Occipital lobe (tissue), 3 donors: ENCODE measurements at places on chromosomes 11 and 22. TPM values are rescaled to one million over a fixed set of nuclear protein-coding genes. Genes with fewer than 3 reads are reported as not detected.
A peak's percentile ranks its signal among the peaks of the same experiment; 100 is the strongest.

DNA sequence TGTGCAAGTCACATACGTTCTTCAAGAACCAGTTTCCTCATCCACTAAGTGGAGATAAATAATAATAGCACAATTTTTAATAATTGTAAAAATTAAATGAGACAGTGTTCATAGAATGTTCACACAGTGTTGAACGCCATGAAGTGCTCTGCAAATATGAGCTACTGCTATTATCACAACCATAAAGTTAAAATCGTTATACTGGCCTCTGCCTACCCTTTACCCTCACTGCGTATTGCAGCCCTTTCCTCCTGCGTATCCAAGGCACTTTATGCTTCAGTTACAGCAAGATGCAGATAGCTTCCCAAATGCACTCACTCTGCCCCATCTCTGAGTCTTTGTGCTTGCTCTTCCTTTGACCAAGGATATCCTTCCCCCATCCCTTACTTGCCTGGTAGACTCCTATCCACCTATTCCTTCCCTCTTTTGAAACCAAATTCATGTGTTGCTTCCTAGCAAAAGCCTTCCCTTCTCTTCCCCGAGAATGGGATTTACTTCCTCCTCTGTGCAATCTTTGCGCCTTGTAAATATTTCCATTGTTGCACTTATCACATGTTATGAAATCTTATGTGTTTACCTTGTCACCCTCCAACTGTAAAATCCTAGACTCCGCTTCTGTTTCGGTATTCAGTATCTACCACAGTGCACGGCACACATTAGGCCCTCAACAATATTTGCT, 196.9 kb downstream of the ADAMTS15 start:
- no peak for DNase-seq

DNA sequence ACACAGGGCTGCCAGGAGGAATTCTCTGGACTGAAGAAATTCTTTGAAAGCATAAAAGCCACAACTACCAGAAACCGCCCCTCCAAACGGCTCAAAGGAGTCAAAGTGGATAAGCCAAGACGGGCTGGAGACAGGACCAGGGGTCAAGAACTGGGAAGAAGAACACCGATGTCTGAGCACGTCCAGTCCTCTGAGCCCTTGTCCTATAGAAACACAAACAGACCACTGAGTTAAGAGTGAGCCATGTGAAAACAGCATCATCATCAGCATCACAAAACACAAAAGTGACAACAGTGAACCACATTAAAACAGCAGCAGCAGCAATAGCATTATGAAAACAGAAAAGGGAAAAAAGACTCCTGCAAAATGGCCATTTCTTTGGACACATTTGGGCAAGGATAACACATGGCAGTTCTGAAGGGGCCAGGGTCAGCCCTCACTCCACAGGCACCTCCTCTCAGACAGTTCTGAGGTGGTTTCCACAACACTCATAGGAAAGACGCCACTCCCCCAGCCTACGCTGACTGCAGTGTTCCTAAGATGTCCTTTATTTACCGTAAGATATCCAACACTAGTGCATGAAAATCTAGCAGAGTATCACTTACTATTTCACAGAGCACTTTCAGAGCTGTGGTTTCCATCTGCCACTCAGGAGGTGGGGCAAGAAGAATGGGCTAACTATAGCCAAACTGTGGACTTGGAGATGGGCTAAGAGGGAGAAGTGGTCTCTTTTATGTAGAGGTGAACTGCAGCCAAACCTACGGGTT, 28.6 kb upstream of the YPEL1 start:
- DNase-seq, result no peak

DNA sequence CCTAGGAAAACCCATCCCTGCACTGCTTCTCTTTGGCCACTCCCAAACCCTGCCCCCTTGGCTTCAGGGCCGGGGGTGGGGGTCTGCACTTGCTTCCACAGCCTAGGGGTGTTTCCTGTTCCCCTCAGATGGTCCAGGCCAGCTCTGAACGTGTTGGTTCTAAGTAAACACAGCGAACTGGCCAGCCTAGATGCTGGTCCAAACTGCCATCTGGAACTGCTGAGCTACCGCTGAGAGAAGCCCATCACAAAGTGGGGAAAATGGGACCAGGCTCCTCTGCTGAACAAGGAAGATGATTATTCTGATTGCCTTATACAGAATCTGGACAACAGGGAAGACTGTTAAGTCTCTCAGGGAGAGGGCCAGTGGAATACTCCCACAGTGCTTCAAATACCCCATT, 23.5 kb upstream of the YPEL1 start:
- DNase-seq, result no peak

- DNase-seq, result no peak
Measured at GRCh38 chr22:41681616-41682015, 7.1 kb downstream of the SNU13 start.

DNA sequence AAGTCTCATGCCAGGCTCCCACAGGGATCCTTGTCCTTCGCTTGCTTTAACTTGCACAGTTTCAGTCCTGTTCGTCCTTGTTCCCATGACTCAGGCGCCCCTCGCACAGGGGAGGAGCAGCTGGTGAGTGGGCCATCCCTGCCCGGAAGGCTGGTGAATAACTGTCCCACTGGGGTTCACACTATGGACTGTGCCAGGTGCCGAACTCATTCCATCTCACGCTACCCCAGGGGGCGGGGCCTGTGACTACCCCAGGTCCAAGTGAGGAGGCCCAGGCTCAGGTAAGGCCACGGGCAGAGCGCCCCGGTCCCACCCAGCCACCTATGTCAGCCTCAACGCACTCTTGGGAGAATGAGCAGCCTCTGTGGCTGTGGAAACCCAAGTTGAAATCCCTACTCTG, 7.2 kb upstream of the CARD10 start:
- DNase-seq, result no peak

DNA sequence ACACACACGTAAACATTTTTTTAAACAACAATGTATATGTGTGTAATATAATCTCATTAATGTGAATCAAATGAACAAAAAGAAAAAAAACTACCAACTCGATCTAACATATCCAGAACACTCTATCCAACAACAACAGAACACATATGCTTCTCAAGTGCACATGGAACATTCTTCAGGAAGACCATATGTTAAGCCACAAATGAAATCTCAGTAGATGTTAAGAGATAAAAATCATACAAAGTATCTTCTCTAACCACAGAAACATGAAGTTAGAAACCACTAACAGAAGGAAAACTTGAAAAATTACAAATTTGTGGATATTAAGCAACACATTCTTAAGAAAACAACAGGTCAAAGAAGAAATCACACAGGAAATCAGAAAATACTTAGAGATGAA, 25.5 kb upstream of the TMEM45B start:
- DNase-seq, result no peak

DNA sequence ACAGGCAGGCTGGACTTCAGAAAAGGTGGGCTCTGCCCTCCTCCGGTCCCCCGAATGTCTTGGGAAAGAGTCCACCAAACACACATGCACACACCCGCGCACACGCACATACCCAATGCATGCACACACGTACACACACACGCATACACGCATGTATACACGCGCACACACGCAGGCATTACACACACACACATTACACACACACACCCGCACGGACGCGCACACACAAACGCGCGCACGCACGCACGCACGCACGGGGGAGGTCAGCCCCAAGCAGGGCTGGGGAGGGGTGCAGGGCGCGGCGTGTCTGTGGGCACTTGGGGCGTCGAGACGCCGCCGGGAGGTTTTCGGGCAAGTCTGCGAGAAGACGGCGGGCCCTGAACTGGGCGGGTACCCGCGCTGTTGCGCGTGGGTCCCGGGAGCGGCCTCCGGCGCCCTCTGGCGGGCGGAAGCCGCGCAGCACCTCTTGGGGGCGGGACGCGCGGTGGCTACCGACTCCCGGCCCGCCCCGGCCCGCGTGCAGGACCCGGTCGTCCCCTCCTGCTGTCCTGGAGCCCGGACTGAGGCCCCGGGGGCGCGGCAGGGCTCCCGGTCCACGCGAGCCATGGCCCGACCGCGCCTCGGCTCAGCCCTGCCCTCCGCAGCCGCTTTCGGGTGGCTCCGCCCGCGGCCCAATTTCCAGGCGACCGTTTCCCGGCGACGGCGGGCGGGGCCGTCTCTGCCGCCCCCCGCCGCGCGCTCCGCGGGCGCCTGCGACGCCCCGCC, 3.6 kb downstream of the SEPTIN5 start:
- peak; percentile 65 for DNase-seq

- no peak for DNase-seq
Measured at GRCh38 chr11:17651681-17652080, 67.7 kb upstream of the MYOD1 start.

DNA sequence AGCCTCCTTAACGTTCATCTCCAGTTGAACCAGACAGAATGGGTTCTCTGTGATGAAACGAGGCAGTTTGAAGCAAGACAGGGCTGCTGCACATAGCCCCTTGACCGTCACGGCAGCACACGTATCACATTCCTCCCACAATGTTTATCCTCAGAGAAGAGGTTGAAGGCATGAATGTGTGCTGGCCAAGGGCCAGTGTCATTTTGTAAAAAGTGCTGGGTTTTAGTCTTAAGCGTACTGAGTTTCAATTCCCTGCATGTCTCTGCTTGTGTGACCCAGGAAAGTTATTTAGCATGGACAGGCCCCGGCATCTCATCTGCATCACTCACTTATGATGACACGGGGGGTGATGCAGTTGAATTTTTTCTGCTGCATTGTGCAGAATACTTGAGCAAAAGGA, 31.6 kb downstream of the TTC12 start:
- DNase-seq, result no peak

- no peak for DNase-seq
Measured at GRCh38 chr22:40524392-40525249, 111.9 kb downstream of the MRTFA start.

GRCh38 chr11:109109571-109110315, 312.2 kb upstream of the C11orf87 start:
- no peak for DNase-seq

- peak; percentile 19 for DNase-seq
Measured at GRCh38 chr11:83681031-83681781, 395.0 kb upstream of the CCDC90B start.

DNA sequence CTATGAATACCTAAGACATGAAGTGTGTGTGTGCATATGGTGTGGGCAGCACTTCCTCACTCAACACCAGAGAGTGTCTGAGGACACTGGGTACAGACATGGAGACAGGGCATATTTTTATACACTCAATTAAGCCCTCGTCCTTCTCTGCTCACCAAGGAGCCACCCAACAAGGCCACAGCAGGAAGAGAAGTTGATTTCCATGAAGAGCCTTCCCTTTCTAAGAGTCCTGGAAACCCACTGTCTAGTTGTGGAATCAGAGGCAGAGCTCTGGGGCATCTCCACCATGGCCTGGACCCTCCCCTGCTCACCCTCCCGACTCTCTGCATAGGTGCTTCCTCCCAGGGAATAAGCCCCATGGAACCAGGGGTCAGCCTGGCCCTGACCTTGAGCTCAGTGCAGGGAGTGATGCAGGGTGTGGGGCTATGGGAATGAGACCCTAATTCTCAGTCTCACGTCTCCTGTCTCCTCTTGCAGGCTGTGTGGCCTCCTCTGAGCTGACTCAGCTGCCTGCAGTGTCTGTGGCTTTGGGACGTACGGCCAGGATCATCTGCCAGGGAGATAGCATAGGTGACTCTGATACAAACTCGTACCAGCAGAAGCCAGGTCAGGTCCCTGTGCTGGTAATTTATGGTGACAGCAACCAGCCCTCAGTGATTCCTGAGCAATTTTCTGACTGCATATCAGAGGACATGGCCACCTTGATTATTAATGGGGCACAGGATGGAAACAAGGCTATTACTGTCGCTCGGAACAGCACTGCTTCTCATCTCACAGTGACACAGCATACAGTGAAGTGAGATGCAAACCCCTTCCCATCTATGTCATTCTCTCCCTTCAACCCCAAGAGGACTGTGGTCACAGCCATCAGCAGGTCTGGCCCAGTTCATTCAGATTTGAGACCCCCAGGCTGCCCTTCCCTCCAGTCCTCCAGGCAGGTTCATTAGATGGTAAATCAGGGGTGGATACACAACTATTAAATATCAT, 14.6 kb upstream of the IGLL5 start:
- DNase-seq, result no peak

DNA sequence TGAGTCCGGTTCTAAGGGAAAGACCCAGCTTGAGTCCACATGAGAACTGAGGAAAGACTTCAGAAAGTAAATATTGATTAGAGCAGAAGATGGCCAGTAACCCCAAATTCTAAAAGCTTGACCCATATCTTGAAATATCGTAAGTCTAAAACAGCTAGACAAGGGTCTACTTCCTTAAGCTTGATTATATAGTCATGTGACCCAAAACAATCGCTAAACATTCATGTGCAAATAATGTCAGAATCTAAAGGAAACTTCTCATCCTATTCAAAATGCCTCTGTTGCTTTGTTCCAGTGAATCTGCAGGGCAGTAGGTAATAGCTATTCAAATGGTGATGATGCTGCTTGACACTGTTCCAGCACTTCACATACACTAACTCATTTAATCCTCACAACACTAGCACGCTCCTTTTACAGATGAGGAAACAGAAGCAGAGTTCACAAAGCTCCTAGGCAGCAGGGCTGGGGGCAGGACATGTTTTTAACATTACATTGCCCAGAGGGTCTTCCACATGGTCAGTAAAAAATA, 52.6 kb downstream of the TCF20 start:
- no peak for DNase-seq

DNA sequence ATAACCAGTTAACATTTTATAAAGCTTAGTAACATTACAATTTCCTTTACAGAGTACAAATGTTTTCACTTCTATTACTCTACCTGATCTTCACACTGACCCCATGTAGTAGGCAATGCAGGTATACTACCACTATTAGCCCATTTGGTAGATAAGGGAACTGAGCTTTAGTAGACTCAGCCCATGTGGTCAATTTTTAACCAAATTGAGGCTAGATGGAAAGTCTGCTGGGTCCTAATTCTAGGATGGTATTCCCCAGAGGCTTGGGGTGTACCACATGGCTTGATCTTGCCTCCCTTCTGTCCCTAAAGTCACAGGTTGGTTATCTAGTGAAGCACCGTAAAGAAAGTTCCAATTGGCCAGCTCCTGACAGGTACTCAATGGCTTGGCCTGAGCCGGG, 48.2 kb downstream of the NRXN2 start:
- no peak for DNase-seq

DNA sequence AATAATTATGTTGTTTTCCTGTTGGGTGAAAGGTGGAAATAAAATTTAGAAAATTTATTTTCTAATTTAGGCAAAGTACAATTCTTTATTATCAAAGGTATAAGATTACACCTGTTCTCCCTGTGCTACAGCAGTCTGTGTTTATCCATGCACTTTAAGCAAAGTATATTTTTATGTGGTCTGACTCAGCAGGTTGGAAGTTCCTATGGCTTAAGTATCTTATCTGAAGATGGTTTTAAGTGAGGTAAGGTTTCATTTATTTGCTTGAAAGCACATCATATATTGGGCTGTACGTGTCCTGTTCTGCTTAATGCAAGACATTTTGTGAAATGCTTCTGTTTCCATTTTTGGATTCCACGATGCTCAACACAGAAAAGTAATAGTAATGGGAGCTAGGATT, 14.6 kb downstream of the PPME1 start:
- DNase-seq, result no peak

Gene HEPHL1
- total RNA-seq, result not detected

Gene SCYL1
- total RNA-seq, result 34.2 TPM

Gene EP300
- 68.9 TPM for total RNA-seq

Gene GGTLC3
- not detected for total RNA-seq

Gene SLC22A25
- under 0.01 TPM for total RNA-seq

Gene FAM83F
- 0.78 TPM for total RNA-seq

Gene NXF1
- 13.1 TPM for total RNA-seq

Gene GRAMD1B
- total RNA-seq, result 59.9 TPM

Gene CCND1
- 14.0 TPM for total RNA-seq

Gene ABCC8
- 9.8 TPM for total RNA-seq

Gene CHADL
- total RNA-seq, result 2.8 TPM

Gene KCNE3
- total RNA-seq, result 1.7 TPM
